ENCODE measurements at places on chromosomes 7 and 10. TPM values are rescaled to one million over a fixed set of nuclear protein-coding genes. Genes with fewer than 3 reads are reported as not detected.

CYP26C1 gene
- 0.06 TPM for total RNA-seq

MINDY4 gene
- 8.1 TPM for total RNA-seq

NUTM2D gene
- total RNA-seq = 1.6 TPM

MEIG1 gene
- total RNA-seq = 0.25 TPM

FAM200A gene
- 4.8 TPM for total RNA-seq

SPDYE11 gene
- total RNA-seq = not detected
